A172 (cell line): ENCODE measurements at places on chromosomes 3 and 15.

- no peak for DNase-seq
These were observed 50.0 kb upstream of the NPHP3 start for GRCh38 chr3:132772252-132772651.

DNA sequence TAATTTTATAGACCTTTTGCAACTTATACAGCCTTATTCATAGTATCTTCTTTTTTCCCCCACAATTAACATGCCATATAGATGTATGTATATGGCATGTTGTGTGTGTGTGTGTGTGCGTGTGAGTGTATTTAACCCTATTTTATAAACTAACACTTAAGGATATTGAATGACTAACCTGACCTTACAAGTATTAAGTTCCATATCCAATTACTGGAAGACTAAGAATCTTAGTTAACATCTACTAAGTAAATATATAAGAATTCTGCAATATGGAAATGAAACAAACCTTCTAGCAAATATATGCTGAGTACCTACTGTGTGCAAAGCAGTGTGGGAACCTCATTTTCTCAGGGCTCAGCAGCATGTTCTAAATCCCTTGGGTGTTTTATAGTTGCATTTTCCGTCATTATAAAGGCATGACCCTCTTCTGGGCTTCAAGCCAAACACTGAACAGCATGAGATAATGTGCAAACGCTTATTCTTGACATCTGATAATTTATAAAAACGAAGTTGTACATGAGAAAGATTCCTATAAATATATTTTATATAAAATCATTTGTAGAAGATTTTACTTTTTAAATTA lies 105.5 kb downstream of the NLGN1 start:
- DNase-seq: peak; percentile 33

DNA sequence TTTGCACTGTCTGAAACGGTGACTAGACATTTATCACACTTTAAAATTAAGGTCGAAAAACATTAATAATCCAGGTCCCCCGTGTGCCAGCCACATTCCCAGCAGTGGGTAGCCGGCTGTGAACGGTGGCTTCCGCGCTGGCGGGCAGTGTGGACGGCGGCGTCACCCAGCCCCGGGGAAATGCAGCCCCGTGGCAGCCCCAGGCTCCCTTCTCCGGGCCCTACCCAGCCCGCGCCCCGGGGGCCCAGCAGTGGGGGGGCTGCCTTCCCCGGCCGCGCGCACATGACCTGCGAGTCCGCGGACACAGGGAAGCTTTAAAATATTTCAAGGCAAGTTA lies 25.3 kb downstream of the GABRA5 start:
- no peak for DNase-seq

DNA sequence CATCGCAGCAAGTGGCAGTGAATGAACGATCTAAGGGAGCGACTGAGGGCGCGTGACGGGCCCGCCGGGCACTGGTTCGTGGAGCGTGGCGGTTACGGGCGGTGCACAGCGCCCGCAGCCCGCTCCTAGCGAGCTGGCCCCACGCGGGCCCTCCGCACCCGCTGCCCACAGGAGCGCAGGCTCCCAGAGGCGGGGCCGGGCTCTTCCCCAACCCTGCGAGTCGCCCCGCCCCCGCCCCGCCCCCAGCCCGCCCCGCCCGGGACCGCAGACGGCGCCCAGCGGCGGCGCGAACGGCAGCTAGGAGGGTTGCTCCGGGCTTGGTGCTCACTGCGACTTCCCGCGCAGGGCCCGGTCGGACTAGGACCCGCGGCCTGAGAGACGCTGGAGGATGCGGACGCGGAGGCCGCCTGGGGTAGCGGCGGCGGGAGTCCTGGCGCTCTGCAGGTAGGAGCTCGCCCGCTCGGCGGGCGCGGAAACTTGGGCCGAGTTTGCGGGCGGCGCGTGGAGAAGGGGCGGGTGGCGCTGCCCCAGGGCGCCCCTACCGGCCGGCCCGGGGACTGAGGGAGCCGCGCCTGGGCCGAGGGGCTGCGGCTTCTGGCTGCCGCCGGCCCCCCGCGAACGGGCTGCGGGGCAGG lies at the start of gene C15orf39:
Gene C15orf39 (plus strand): TSS at position 267 of the 635 bp plus-strand sequence. CDS start 4,167 bp downstream, outside the sequence.
- peak; percentile 26 for DNase-seq

- DNase-seq: peak; percentile 8
These were observed 14.6 kb downstream of the PLSCR5 start for GRCh38 chr3:146590521-146590920.

GRCh38 chr15:95196176-95196915 lies 965.0 kb downstream of the MCTP2 start:
- peak; percentile 14 for DNase-seq

- DNase-seq: no peak
These were observed 18.0 kb downstream of the CCR8 start for GRCh38 chr3:39347586-39347876.

DNA sequence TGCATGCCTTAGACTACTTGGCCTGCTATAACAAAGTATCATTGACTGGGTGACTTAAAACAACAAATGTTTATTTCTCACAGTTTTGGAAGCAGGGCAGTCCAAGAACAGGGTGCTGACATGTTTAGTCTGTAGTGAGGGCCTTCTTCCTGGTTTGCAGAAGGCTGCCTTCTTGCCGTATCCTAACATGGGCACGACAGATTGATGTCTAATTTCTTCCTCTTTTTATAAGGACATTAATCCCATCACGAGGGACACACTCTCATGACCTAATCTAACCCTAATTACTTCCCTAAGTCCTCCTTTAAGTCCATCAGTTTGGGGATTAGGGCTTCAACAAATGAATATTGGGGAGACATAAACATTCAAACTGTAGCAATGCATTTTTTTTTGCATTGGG lies 10.9 kb upstream of the GOLGA8B start:
- DNase-seq: no peak

- no peak for DNase-seq
These were observed 152.4 kb upstream of the CGNL1 start for GRCh38 chr15:57223887-57224286.

DNA sequence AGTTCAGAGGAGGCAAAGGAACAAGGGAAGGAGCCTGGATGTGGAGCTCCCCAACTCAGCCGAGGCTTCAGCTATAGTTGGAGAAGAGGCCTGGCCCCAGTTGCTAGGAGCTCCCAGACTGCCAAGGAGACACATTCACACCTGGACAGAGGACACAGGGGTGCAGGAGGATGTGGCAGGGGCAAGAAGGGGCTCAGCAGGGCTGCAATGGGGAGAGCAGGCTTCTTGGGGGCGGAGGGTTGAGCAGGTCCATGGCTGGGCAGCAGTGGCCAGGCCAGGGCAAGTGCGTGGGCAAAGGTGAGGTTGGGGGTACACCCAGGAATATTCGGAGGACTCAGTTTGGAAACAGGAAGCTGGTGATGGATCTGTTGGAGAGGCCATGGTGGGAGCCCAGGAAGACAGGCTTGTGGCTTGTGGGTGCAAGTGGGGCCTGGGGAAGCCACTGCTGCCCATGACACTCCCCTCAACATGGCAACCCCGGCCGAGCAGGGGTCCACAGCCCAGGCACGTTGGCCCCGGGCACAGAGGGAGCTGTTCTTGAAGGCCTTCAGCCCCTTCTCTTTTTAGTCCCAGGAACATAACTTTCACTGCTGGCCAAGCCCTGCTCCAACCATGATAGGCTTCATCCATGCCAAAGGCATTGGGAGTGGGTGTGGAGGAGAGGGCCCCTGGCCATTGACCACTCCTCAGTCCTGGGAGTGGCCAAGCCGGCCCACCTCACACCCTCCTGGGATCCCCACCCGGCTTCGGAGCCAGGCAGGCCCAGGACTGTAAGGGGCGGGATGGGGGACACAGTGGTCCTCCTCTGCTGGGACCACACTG lies 33.3 kb downstream of the TSPAN3 start:
- no peak for DNase-seq

DNA sequence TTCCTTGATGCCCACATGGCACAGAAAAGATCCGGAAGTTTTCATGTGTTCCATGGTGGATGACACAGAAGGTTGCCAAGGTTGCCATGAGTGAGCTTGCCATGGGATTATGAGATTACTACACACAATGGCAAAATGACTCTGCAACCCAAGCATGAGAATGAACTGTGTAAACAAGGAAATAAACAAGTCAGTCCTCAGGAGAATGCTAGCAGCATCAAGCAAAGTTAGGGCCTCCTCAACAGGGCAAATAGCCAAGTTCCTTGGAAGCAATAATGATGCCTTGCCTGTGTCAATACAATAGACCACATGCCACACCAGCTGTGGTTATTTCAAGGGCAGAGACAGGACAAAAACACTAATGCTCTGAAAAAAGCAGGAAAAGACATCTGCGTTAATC lies 41.8 kb downstream of the AQR start:
- no peak for DNase-seq

DNA sequence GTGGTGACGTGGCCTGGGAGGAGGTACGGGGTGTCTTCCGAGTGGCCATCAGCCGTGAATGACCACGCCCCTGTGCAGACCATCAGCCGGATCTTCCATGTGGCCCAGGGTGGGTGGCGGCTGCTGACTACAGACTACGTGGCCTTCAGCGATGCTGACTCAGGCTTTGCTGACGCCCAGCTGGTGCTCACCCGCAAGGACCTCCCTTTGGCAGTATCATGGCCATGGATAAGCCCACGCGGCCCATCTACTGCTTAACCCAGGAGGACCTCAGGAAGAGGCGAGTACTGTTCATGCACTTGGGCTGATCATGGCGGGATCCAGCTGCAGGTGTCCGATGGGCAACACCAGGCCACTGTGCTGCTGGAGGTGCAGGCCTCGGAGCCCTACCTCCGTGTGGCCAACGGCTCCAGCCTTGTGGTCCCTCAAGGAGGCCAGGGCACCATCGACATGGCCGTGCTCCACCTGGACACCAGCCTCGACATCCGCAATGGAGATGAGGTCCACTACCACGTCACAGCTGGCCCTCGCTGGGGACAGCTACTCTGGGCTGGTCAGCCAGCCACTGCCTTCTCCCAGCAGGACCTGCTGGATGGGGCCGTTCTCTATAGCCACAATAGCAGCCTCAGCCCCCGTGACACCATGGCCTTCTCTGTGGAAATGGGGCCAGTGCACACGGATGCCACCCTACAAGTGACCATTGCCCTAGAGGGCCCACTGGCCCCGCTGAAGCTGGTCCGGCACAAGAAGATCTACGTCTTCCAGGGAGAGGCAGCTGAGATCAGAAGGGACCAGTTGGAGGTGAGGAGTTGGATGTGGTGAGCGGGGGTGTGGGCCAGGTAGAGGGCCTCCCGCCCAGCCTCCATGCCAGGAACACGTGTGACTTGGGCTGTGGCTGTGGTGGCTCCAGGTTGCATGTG lies 178.4 kb downstream of the TBC1D2B start:
- DNase-seq: no peak

DNA sequence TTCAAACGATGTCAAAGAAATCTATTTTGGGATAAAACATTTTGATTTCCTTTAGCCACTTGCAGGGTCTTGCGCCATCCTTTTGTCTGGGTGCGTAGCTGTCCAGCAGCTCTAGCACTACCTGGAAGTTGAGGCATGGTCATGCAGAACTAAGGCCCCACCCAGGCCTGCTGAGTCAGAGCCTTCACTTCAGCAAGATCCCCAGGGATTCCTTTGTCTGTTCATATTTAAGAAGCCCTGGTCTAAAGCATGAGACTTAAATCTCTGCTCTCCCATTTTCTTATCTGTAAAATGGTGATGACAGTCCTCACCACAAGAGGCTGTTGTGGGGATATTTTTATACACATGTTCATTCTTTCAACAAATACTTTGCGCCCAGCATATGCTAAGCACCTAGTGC lies 99.0 kb upstream of the CTDSPL start:
- peak; percentile 48 for DNase-seq

- DNase-seq: no peak
These were observed 537.5 kb downstream of the ROBO1 start for GRCh38 chr3:79230266-79230665.

DNA sequence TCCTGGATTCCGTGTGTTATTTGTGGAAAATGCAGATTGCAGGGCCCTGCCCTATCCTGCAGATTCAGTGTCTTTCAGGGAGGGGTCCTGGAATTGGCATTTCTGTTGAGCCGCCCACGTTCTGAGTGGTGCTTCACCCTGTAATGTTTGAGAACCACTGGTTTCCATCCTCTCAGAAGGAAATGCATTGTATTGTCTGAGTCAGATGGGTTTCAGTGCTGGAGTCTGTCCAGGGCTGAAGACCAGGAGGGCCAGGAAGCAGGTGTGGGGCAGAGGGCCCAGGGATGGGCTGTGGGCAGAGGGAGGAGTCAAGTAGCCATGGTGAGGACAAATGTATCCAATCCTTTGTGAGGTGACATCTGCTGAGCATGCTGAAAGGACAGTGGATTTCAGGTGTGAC lies 123.8 kb downstream of the SV2B start:
- DNase-seq: no peak

DNA sequence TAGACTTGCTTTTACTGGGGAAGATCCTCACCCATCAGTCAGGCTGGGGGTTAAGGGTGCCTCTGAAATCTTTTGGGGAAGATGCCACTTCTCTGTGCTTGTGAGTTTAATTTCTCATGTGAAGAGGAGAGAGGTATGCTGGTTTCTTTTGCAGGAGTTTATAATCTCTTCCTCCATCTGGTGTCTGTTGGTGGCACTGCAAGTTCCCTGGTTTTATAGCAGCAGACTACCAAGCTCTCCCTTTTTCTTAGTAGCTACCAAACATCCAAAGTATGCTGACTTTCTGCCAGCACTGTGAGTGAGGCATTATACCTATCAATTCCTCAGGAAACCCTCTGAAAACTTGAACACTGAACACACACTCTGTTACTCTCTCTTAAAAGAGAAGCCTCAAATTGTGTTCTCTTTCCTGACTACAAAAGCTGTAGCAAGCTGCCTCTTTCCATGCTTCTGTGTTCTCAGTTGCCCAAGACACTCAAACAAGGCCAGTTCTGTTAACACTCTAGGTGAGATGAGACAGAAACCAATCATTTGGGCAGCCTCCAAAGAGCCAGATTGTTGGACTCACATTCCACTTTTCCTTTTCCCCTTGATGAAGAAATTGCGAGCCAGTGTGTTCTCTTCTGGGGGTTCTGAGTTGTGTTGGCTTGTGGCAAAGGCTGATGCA lies 299.5 kb downstream of the GAP43 start:
- peak; percentile 38 for DNase-seq

GRCh38 chr3:9402410-9403228 lies 5.2 kb downstream of the SETD5 start:
- DNase-seq: no peak

GRCh38 chr3:194736896-194737600 lies 51.4 kb downstream of the FAM43A start:
- DNase-seq: no peak

DNA sequence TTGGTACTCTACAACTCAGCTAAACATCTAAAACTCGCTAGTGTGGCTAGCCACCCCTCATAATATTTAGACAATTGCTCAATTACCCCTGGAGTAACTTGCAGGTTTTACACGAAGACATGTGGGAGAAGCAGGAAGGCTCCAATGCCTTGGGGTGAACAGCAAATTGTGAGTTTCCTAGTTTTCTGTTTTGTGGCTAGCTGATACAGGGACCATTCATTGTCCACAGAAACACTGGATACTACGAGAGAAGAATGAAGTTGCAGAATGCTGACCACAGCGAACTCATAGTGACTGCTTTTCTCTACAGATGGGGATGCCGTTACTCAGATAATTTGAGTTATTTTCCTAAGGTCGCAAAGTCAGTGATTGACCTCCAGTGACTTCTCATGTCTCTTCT lies 212.9 kb downstream of the P3H2 start:
- DNase-seq: no peak

- DNase-seq: peak; percentile 4
These were observed 901 bp upstream of the CLN6 start for GRCh38 chr15:68230157-68231100.
